ENCODE measurements at places on chromosomes 1 and 21.

- no peak for DNase-seq
These were observed 94.2 kb downstream of the OBSCN start for GRCh38 chr1:228302086-228302485.

GRCh38 chr1:159826441-159827101 lies at the start of gene SLAMF8:
TSS of gene SLAMF8 (plus strand) at chr1:159826873. CDS start at chr1:159826899, 26 bp downstream.
- DNase-seq, result no peak

GRCh38 chr1:38344716-38345115 lies 298.1 kb upstream of the POU3F1 start:
- no peak for DNase-seq

GRCh38 chr1:10539411-10540043 lies 64.8 kb downstream of the PEX14 start:
- no peak for DNase-seq

DNA sequence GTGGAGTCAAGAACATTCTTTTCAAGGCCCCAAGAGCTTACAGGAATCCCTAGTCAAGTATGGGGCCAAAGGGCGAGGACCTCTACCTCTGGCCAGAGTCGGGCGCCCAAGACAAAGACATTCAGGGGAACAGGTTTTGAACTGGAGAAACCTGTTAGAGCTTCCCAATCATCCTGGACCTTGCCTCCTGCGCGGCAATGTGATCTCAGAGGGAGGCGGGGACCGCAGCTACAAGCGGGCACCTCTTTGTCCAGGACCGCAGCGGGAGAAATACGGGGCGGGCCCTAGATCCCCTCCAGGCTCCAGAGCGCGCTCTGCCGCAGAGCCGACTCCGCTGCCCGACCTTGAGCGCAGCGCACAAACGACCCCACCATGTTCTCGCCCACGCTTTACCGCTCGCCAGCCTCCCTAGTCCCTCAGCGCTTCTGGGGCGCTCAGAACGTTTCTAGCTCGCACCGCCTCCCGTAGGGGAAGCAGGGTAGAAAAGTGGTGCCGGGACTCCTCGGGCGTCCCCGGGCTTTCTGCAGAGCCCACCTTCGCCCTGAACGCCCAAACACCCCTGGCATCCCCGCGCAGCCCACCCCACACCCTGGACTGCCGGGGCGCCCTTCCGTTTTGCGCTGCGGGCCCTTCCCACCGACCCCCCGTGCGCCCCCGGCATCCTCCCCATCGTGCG lies 28.1 kb downstream of the RABIF start:
- peak; percentile 12 for DNase-seq

GRCh38 chr1:241156231-241156965 lies 200.6 kb downstream of the RGS7 start:
- no peak for DNase-seq

GRCh38 chr1:156797212-156797871 lies 19.3 kb downstream of the SH2D2A start:
- DNase-seq, result peak; percentile 77

- no peak for DNase-seq
These were observed 324.2 kb downstream of the SEC16B start for GRCh38 chr1:177645491-177646190.

DNA sequence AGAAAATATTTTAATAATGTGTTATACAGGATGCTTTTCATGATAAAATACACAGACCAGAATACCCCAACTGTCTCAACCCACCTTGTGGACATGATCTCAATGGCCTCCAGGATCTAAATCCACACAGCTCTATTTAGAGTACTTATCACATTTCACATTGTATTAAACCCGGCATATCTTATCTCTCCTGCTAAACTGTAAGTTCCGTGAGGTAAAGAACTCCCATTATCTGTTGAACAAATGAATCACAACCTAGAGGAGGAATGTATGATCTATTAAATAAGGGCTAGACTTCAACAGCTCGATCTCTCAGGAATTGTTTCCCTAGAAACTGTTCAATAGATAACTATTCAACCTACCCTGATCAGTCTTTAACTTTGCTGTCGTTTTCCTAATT lies 6.9 kb downstream of the ETV3 start:
- DNase-seq, result no peak

DNA sequence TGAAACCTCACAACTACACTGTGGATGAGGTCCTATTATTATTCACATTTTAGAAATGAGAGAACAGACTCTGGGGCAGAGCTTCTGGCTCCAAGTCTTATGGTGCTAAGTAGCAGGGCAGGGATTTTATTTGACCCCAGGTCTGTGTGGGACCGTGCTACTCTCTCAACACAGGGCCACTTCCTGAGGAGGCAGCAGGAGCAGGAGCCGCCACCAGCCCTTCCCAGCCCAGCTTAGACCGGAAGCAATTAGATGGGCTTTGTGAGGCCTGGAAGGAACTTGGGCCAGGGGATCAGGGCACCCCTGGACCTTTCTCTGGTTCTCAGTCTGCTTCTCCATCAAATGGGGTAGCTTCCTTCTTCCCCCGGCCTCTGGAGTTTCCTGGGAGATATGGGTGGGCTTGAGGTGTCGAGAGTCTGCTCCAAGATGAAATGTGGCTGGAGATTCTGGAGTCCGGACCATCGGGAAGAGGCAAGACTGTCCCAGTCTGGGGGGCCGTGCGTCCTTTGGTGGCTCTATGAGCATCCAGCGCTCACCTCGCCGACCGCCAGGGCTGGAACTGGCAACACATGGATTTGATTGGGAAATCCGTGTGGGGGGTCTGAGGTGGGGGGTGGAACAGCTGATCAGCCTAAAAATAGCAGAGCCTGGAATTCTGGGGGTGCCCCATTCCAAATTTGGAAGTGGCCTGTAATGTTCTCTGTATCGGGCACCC lies 136.8 kb downstream of the FOXD2 start:
- DNase-seq, result no peak

DNA sequence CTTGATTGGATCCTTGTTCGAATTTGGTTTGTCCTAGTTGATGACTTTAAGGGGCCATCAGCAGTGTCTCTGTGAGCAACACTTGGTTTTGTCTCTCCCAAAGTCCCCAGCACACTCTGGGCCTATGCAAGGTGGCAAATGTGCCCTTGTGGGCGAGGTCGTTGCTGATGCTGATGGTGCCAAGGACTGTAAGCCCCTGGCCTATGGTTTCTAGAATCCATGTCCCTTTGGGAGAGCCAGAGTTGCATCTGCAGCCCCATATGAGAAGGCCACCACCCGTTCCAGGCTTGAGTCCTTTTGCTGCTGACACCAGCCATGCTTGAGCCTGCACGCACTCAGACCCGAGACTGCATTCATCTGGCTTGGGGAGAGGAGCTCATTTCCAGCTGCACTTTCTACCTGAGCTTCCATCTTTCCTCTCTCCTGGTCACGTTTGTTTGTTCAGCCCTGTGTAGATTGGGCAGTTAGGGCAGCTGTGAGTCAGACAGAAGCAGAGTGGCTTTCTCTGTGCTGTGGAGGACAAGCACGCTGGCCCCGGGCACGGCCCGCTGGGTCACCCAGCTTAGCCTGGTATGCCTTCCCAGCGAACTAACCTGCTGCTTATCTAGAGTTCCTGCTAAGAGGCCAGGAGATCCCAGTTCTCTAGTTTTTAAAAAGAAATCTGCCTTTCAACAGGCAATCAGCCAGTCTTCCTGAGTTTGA lies 52.1 kb upstream of the CSF3R start:
- no peak for DNase-seq

DNA sequence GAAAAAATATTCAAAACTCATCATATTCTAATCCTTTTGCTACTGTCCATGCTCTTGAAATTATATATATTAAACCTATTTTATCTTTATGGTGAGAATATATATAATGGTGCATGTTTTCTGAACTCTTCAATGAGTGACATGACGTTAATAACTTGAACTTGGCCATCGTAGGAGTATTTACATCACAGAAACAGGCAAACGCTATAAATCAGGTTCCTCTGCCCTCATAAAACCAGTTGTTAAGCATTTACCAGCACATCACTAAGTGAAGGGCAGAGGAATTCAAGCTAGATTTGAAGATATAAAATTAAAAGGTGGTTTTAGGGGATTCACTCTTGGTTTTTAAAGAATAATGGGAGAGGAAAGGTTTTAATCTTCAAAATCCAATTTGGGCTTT lies 20.5 kb downstream of the NID1 start:
- no peak for DNase-seq

DNA sequence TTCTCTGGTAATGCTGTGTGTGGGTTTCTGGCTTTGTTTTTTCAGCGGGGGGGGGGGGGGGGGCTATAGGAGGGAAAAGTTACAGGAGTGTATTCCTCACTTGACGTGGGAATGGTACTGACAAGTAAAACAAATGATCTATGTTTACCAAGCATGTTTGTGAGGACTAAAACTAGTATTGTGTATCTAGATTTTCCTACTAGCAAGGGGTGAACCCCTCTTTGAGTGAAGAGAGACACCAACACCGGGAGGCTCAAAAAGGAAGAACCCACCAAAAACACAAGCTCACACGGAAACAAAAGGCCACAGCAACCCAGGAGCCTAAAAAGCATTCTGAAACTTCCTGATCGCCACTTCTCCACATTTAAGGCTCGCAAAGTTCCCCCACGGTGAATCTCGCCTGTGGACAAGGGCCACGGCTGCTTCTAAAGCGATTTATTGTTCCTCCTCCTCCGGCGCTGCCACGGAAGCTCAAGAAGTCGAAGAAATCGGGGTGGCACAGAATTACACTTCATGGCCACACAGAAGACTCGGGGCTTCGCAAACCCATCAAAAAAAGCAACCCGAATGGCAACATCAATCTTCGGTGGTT lies 703 bp downstream of the PUM1 start:
- no peak for DNase-seq

- DNase-seq, result no peak
These were observed 62.3 kb downstream of the LYPLAL1 start for GRCh38 chr1:219235903-219236481.

DNA sequence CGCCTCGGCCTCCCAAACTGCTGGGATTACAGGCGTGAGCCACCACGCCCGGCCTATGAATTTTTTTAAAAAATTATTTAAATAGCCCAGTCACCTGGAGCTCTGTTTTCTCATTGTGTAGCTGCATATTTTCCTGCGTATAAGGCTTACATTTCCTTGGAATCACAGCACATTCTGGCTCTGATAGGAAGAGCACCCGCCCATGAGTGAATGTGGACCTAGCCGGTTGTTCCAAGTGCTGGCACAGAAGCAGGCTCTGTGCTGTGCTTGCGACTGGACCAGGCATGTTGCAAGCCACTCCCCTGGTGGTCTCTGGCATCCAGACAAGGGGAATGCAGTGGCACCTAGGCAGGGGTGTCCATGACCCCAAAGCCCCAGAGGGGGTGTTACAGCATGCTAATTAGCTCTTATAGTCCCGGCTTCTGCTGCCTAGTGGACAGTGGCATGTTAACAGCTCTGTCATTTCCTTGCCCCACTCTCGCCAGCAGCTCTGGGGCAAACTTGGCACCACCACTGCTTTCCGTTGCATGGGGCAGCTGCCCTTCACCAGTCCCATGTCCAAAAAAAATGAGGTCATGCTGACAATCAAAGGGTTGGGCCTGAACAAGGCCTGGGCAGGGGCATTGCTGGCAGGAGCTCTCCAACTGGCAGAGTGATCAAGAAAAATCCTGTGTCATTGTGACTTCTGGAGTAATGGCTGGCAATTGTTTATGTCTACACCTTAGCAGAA lies 5.2 kb upstream of the VTCN1 start:
- DNase-seq, result no peak

DNA sequence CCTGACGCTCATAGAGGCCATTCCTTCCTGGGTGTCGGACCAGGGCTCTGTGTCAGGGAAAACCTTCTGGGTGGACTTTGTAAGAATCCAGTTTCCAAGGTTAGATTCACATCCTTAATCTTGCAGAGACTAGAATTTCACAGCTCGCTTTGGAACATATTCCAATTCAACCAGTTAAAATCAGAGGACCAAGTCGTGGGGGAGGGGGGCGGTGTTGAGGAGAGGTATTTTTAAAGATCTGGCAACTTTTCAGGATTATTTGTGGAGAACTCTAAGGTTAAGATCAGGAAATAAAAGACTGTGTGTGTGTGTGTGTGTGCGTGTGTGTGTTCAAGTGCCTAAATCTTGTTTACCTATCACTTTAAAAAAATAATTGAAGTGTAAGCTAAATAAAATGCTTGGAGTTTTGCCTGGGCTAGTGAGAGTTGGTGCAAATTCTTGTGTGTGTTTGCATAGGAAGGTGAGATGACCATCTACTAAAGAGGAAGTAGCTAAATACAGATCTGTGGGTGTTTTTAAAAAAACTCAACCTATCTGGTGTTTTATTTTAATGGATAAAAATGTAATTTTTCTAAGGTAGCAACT lies 21.8 kb downstream of the TENT5C start:
- no peak for DNase-seq

- no peak for DNase-seq
These were observed 3.9 kb downstream of the RCC1 start for GRCh38 chr1:28509705-28510272.

- no peak for DNase-seq
These were observed 21.1 kb upstream of the PDE9A start for GRCh38 chr21:42632336-42632751.

DNA sequence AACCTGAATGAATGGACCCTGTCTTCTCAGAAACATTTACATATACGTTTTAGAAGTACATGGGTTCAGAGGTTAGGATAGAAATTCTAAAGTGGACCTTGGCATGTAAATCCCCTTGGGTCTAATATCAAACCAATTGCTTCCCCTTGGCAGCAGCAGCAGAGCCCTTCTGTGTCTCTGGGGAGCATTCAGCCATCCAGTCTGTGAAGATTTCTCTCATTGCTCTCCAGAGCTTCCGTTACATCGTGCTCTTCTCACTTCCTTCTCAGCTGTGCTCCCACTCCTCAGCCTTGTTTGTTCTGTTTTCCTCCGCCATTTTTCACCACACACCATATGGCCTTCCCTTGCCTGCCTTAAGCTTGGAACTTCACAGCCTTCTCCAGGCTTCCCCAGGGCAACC lies 61.5 kb upstream of the ATP1B1 start:
- no peak for DNase-seq

All from naive thymus-derived CD8-positive, alpha-beta T cell (primary cell).